HL-60 (cell line): ENCODE measurements at places on chromosomes 11 and 22.

- no peak for DNase-seq
Measured at GRCh38 chr11:87290304-87290922, 252.7 kb downstream of the TMEM135 start.

GRCh38 chr22:38481162-38481870 is 13.4 kb downstream of the KDELR3 start:
- no peak for DNase-seq

DNA sequence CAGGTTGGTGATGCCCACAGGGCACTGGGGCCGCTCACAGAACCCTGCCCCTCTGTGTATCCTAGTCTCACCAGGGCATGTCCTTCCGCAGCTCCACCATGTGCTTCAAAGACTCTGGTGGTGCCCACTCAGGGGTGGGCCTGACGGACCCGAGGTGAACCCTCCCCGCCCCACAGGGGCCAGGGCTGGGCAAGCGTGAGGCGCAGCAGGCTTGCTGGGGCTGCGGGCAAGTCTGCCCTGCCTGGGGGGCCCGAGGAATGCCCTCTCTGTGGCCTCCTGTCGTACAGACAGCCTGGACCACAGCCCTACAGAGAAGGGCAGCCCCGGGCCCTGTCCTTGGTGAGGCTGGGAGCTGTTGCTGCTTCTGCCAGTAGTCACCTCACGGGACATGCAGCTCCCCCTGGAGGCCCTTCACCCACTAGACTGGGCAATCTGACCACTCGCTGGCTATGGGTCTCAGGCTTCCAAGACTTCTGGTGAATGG is 40.2 kb downstream of the TBX1 start:
- DNase-seq, result no peak

- DNase-seq, result no peak
Measured at GRCh38 chr11:116776522-116776984, 3.8 kb upstream of the BUD13 start.

- DNase-seq, result no peak
Measured at GRCh38 chr11:3684129-3684818, 13.1 kb upstream of the CHRNA10 start.

DNA sequence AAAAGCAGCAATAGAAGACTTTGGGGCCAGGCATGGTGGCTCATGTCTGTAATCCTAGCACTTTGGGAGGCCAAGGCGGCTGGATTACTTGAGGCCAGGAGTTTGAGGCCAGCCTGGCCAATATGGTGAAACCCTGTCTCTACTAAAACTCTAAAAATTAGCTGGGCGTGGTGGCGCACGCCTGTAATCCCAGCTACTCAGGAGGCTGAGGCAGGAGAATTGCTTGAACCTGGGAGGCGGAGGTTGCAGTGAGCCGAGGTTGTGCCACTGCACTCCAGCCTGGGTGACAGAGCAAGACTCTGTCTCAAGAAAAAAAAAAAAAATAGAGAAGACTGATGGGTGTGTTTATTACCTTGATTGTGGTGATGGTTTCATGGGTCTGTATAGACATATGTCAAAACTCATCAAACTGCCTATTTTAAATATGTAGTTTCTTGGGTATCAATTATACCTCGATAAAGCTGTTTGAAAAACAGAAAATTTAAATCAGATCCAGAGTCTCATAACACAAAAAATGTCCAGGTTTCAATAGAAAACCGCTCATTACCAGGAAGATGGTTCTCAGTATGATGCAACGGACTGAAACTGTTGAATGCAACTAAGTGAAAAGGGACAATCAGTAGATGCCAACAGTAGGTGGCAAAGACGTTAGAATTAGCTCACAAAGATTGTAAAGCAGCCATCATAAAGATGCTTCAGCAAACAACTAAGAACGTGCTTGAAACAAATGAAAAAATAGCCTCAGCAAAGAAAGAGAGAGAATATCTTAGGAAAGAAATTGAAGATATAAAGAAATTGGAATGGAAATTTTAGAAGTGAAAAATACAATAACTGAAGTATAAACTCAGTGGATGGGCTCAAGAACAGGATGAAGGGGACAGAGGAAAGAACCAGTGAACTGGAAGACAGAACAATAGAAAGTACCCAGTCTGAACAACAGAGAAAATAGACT is 33.1 kb upstream of the SEPTIN5 start:
- DNase-seq, result no peak

GRCh38 chr11:33930317-33931021 is 38.6 kb upstream of the LMO2 start:
- peak; percentile 84 for DNase-seq

DNA sequence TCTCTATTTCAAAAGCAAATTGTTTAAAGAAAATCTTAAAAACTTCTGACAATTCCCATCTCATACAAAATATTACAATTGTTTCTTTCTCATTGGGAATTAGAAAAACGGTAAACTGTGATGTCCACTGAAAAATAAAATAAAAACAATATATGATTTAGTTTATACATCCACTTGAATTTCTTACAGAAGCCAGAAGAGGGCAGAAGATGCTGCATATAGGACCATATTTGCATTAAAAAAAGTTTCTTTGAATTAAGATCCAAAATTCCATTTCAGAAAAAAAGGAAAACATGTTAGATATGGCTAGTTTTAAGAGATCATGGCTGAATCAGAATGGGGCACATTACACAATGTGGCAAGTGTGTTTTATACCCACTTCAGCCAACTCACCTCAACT is 39.3 kb upstream of the LRRC4C start:
- no peak for DNase-seq

- no peak for DNase-seq
Measured at GRCh38 chr22:31852691-31853421, 91.5 kb upstream of the YWHAH start.

DNA sequence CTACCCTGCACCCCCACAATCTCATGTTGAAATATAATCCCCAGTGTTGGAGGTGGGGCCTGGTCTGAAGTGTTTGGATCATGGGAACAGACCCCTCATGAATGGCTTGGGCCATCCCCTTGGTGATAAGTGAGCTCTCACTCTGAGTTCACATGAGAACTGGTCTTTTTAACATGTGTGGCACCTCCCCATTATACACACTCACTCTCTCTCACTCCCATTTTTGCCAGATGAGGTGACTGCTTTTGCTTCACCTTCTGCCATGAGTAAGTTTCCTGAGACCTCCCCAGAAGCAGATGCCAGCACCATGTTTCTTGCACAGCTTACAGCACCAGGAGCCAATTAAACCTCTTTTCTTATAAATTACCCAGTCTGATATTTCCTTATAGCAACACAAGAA is 32.1 kb upstream of the DRD2 start:
- no peak for DNase-seq

GRCh38 chr22:49979587-49980264 is 19.2 kb downstream of the PIM3 start:
- DNase-seq, result peak; percentile 50

GRCh38 chr11:6574816-6575715 is 28.4 kb downstream of the RRP8 start:
- DNase-seq, result no peak

GRCh38 chr22:26904483-26904882 is 247.1 kb downstream of the MIAT start:
- DNase-seq, result no peak

DNA sequence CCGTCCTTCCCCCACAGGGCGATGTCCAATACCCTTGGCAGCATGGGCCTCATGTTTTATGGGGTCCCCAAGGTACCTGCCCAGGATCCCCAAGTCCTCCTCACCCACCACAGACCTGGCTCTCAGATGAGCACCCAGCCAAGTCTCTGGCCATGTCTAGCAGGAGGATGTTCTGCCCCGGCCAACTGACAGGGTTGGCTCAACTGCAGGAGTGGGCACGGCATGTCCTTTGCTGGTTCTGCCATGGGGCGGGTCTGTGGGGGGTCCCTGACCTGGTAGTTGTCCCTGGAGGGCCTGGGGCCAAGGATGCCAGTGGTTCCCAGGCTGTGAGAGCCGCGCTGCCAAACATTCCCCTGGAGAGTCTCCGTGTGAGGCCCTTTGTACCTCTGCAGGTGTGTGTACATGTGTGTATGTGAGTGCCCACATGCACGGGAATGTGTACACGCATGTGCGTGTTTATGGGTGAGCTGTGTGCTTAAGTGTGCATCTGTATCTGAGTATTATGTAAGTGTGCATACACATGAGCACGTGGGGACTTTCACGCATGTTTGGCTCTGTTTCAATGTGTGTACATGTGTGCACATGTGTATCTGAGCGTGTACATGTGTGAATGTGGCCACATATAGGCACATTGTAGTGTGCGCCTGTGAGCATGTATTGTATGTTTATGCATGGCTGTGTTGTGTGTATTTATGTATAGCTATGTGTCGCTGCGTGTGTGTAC is 85.5 kb downstream of the KCNQ1 start:
- DNase-seq, result no peak

GRCh38 chr11:70488171-70488703 is 89.9 kb downstream of the CTTN start:
- DNase-seq, result no peak

GRCh38 chr22:28706845-28707244 is 27.2 kb upstream of the TTC28 start:
- DNase-seq, result no peak

DNA sequence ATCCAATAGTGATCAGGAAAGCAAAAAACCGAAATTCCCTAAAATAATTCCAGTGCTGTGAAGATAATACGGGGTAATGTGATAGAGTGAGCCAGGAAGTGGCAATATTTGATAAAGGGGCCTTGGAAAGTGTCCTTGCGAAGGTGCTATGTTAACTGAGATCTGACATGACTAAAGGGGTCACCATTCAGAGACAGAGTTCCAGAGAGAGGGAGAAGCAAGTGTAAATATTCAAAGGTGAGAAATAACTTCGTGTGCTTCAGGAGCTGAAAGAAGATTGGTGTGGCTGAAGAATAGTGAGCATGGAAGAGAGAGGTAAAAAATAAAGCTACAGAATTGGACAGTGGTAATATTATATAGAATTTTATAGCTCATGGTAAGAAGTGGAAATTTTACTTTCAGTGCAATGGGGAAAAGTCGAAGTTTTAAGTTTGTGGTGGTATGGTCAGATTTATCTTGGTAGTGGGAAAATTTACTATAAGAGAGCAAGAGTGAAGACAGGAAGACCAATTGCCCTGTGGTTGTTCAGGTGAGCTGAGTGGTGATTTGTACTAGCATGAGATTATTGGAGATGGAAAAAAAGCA is 164.5 kb downstream of the JRKL start:
- DNase-seq, result no peak

DNA sequence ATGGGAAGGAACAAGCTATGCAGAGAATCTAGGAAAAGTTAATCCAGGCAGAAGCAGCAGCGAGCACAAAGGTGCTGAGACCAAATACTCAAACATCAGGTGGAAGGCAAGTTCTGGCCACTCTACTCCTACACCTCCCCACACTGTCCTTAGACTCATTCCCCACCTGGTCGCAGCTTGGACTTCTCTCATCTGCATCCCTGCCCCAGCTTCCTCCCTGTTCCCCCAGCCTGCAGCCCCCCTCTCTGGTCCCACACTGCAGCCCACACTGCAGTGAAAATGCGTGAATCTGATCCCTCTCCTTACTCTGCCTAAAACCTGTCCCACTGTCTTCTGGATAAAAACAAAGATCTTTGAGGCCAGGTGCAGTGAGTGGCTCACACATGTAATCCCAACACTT is 9.1 kb downstream of the TPBGL start:
- no peak for DNase-seq
